ENCODE measurements at places on chromosomes 3 and 15.

GRCh38 chr3:9347081-9347480 is 15.8 kb upstream of the THUMPD3 start:
- DNase-seq, result no peak

GRCh38 chr15:67902579-67903009 is 62.7 kb upstream of the RNU6-1 start:
- DNase-seq, result no peak

GRCh38 chr3:52134761-52135160 is 19.5 kb downstream of the POC1A start:
- DNase-seq, result no peak

GRCh38 chr15:100693451-100693850 is 91.1 kb downstream of the ASB7 start:
- no peak for DNase-seq

GRCh38 chr3:159859836-159860235 is 128.8 kb upstream of the IL12A start:
- no peak for DNase-seq

GRCh38 chr15:69757186-69757585 is 304.6 kb downstream of the RPLP1 start:
- no peak for DNase-seq

- DNase-seq, result peak; percentile 31
Observed at GRCh38 chr3:169146866-169147237, 516.7 kb downstream of the MECOM start.

DNA sequence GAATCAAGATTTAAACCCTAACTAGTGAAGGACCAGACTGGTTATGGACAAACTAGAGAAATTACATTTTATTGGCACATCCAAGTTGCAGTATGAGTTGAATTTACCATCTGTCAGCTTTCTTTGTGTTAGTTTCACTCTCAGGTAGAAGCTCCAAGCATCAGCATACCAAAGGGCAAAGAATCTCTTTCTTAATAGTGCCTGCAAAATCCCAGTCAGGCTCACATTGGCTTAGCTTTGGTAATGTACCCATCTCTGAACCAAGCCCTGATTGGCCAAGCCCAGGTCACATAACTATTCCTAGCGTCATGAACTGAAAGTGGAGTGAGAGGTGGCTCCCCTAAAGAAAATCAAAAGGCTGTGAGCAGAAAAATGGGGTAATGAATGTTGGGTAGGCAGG is 66.9 kb downstream of the CCNL1 start:
- DNase-seq, result no peak

- peak; percentile 71 for DNase-seq
Observed at GRCh38 chr15:37100966-37101215, 542 bp upstream of the MEIS2 start.

GRCh38 chr3:42988097-42988496 is 9.0 kb downstream of the GASK1A start:
- DNase-seq, result no peak

GRCh38 chr3:4997946-4998345 is 18.7 kb downstream of the BHLHE40 start:
- DNase-seq, result no peak

GRCh38 chr3:129812589-129812988 is 80.9 kb downstream of the TMCC1 start:
- DNase-seq, result no peak

DNA sequence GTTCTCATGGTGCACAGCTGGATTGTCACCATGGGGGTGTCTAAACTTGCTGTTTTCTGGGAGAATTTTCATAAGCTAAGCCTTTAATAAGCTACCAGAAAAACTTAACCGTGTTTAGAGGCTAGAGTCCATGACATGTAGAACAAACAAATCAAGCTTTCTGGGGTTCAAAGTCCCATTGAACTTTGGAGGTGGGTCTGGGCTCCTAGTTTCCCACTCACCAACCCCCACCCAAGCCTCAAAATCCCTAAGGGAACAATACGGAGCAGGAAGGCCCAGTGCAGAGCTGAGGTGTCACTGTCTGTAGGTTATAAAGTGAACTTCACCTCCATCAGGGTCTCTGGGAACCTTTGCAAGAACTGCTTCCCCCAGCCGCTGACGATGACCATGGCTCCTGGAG is 25.5 kb downstream of the RTP1 start:
- DNase-seq, result no peak

DNA sequence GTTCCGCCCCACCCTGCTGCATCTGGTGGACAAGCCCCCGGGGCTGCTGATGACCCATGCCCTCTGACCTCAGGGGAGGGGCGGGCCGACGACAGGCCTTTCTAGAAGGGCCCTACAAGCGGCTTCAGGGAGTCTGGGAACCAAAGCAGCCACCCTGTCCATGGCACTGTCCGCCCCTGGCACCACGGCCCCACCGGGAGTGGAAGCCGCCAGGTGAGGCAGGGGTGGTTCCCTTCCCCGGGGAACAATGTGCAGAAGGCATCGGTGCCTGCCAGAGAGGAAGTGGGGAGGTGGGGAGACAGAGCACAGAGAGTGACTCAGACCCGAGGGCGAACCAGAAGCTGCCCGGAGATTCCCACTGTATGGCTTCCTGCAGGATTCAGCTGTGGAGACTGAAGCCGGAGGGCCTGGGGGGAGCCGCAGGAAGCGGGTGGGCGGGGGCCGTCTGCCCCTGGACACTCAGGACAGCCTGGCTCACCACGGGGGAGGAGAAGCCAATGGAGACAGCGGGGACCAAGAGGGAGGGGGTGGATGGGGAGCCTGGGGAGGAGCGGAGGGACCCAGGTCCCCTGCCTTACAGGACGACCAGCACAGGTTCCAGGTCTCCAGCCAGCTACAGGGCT is 134.0 kb downstream of the TPRA1 start:
- DNase-seq, result peak; percentile 22

DNA sequence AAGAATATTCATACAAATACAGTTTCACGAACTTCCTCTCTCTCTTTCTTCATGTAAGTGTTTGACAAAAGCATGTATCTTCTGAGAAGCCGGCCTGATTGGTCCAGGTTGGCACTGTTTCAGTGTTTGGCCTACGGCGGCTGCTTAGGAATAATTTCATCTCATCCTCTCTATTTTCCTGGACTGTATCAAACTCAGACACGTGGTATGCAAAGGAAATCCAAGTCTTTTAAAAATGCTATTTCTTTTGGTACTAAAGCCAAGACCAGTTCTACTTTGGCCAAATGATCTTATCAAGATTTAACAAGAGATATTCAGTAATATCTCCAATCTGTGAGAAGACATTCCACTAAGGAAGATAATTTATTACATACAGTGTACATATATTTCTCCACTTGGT is 152.8 kb downstream of the TIGIT start:
- no peak for DNase-seq

DNA sequence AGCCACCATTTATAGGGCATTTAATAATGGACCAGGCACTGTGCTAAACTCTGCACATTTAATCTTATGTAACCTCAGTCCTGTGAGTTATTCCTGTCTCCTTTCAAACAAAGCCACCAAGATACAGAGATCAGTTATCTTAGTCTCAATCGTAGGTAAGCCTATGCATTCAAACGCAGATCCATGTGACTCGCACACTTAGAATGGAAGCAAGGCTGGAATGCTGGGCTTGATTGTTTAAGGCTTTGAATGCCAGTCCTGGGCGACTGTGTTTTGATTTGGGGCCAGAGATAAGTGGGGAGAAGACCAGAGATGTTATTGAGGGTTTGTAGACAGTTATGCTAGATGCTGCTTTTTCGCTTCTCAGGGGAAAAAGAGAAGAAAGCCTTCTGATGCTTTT is 22.2 kb downstream of the MED12L start:
- no peak for DNase-seq

DNA sequence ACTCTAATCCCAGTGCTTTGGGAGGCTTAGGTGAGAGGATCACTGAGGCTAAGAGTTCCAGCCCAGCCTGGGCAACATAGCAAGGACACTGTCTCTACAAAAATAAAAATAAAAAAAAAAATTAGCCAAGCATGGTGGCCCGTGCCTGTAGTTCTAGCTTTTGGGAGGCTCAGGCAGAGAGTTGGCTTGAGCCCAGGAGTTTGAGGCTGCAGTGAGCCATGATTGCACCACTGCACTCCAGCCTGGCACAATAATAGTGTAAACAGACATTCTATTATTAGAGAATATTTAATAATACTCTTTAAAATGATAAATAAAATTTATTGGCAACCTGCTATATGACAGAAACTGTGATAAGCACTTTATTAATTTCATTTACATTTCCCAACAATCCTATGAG is 908.9 kb downstream of the TUSC7 start:
- DNase-seq, result no peak

DNA sequence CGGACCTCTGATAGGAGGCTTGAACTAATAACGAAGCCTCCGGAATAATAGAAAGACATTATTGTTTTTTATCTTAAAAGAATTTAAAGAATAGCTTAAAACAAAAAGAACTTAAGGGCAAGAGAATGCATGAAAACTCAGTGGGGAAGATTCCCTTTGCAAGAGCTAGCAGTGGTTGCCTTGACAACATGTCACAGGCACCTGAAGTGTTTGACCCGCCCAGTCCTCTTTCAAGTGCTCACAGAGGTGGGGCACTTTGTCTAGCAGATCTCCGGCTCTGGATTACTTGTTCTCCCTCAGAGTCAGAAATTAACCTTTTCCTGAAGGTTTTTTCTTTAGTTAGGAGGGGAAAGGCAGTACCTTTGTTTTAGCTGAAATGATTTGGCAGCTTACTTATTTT is 37.8 kb downstream of the LARS2 start:
- DNase-seq, result no peak

DNA sequence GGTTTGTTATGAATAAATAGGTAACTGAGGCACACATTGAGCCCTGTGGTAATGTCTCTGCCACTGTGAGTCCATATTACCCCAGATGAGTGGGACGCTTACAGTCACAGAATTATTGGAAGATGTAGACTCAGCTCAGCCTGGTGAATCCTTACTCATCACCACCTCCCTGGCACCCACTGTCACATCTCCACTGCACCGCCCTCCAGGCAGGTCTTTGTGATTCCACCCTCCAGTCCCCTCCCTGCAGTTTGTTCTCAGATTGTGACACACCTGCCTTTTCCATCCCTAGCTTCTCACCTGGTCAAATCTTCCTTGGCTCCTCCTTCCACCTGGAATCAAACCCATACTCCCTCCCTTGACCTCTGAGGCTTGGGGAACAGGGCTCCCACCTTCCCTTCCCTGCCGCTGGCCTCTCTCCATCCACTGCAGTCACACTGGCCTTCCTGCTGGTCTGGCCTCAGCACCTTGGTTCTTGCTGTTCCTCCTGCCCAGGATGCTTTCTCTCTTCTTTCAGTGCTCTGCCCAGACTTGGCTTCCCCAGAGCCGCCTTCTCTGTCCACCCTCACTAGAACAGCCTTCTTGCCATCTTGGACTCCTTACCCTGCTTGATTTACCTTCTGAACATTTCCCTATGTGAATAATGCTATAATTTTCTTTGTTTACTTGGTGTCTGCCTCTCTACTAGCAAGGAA is 9.4 kb downstream of the SLC6A20 start:
- no peak for DNase-seq

GRCh38 chr3:63344661-63345060 is 66.6 kb downstream of the SYNPR start:
- DNase-seq, result no peak

- DNase-seq, result peak; percentile 15
Observed at GRCh38 chr3:40690749-40691451, 166.1 kb downstream of the ZNF621 start.

GRCh38 chr3:11566916-11567315 is 76.8 kb downstream of the VGLL4 start:
- DNase-seq, result no peak

GRCh38 chr3:103787879-103788278 is 1353.1 kb downstream of the ZPLD1 start:
- no peak for DNase-seq

DNA sequence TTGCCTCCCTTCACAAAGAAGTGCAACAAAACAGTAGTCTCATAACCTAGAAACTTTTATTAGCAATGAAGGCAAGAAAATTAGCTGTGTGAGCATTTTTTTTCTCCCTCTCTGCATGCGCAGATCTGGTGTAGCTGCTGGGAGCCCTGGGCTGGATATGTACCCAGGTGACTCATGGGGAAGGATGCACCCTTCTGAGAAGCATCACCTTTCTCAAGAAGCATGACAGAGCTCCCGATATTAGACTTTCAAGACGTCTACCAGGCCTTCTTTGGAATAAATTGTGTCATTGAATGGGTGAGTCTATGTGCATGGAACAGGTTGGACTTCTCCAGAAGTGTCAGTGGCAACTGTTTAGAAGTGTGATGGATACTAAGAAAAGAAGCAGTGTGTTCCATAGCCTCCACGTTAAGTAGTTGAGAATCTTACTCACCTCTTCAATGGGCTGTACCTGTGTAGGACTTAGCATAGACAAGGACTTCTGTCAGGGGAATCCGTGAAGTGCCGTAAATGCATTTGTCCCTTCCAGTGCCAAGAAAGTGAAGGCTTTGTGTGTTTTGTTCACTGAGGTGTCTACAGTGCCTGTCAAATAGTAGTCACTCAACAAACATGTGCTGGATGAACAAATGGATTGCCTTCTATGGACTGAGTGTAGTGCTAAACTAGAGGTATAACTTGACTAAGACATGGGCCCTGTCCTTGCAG is 47.7 kb upstream of the RASGRP1 start:
- no peak for DNase-seq

GRCh38 chr3:9730657-9731205 is 804 bp upstream of the BRPF1 start:
- DNase-seq, result no peak

DNA sequence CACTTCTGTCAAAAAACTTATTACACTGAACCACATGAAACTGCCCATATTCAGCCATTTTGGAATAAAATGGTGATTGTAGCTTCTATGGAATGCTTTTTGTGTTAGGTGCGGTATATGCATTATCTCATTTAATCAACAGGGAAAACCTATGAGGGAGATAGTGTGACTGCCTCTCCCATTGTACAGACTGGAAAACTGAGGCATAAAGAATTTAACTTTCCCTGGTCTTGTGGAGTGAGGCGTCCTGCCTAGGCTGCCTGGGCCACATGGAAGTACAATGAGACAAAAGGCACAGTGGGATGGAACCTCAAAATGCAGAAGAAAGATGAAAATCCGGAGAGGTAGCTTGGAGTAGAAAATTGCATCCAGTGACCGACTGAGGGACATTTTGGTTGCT is 80.2 kb downstream of the RPLP1 start:
- DNase-seq, result no peak

DNA sequence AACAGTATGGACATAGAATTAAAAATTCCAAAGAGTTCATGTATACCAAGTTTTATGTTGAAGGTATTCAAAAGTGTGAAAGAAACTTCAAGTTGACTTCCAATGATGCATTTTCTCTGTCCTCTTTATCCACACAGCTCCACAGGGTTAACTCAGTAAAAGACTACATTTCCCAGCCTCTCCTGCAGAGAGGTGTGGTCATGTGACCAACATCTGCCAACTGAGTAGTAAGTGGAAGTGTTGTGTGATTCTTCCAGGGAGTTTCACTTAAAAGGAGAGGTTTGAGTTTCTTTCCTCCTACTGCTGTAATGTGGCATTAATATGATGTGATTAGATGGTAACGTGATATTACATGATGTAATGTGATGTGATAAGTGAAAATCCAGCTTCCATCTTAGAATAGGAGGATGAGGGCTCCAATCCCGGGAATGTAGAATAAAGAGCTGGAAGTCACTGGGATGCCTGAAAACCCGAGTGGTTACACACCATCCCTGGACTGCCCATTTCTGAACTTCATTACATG is 280.6 kb downstream of the ARRDC4 start:
- peak; percentile 21 for DNase-seq

Measured in choroid plexus epithelial cell (primary cell).